ENCODE measurements at places on chromosomes 1 and 21. TPM values are rescaled to one million over a fixed set of nuclear protein-coding genes. Genes with fewer than 3 reads are reported as not detected.

Gene RIMKLA
- total RNA-seq: 1.6 TPM

Gene NCF2
- 0.34 TPM for total RNA-seq

Gene RPE65
- total RNA-seq: not detected

Gene ADAMTS4
- total RNA-seq: not detected

Gene TMEM52
- 12.0 TPM for total RNA-seq

Gene THEM5
- total RNA-seq: not detected

Gene MRPL37
- total RNA-seq: 166 TPM

Gene TRABD2B
- total RNA-seq: not detected

Gene EXTL2
- 8.7 TPM for total RNA-seq

Gene ATP6V1G3
- not detected for total RNA-seq

Gene CFAP141
- not detected for total RNA-seq

Gene OR2L2
- total RNA-seq: not detected

- DNase-seq: no peak
Observed at GRCh38 chr1:89996450-89997110, 1.7 kb downstream of the ZNF326 start.

- peak; percentile 12 for DNase-seq
Observed at GRCh38 chr1:36855699-36856494, 178.4 kb downstream of the GRIK3 start.

GRCh38 chr21:36741506-36741905 is 42.6 kb downstream of the SIM2 start:
- no peak for DNase-seq

DNA sequence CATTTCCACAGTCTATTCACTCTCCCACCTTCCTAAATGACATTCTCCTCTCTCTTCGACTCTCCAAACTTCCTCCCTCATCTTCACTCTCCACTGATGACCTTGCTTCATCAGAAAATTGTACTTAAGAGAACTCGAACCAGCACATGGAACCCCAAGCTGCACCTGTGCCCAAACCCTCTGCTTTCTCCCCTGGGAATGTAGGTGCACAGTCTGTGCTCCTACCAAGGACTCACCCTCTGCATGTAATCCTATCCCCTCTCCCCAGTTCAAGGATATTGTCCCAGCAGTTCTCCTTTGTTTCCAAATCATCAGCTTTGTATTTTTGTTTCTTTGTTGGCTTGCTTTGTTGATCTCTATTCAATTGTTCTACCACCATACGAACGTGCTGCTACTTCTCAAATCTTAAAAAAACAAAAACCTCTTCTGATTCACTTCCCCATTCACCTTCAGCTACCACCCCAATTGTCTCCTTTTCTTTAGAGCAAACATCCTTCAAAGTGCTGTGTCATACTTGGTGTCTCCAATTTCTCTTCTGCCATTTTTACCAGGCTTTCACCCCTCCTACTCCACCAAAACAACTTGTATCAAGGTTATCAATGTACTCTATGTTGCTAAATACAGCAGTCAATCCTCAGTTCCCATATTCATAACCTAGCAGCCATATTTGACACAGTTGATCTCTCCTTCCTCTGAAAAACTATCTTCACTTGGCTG is 26.8 kb downstream of the RAB3B start:
- no peak for DNase-seq

DNA sequence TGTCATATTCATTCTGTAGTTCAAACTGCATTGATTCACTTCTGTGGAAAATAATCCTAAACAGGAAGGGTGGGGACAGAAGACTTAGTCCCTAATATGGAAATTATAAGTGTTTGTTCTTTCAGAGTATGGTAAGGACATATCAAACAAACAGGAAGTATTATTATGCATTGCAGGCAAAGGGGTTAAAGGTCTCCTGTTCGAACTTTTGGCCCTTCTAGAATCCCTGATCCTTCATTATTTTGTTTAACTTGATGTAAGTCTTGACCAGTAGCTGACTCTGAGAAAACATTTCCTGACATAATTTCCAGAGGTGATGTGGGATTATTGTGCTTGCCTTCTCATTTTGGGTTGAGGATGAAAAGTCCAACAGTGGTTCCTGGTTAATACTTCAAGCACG is 215.4 kb upstream of the ADGRL2 start:
- DNase-seq: peak; percentile 23

DNA sequence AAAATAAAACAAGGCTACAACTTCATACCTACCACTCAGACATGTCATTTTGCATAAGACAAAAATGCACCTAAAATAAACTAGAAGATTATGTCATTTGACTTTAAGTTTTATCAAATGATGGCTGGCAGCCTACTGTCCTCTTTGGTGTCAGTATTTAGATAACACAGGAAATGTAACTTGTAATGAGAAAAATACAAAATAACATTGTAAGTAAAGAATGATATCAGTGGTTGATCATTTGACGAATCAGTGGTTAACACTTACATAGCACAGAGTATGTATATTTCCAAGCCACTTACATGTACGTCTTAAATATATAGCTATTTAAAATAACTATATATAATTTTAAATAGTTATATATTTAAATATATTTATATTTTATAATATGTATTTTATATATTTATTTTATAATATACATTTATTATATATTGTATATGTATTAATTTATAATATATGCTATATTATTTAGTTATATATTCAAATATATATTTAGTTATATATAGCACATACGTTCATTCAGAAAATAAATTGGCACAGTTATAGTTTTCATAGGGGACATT is 44.1 kb downstream of the ZNF678 start:
- DNase-seq: no peak

- no peak for DNase-seq
Observed at GRCh38 chr1:118244194-118244593, 59.2 kb upstream of the SPAG17 start.

GRCh38 chr21:42799948-42800347 is 79.4 kb downstream of the WDR4 start:
- DNase-seq: no peak

- no peak for DNase-seq
Observed at GRCh38 chr1:240284656-240285414, 193.2 kb downstream of the FMN2 start.

DNA sequence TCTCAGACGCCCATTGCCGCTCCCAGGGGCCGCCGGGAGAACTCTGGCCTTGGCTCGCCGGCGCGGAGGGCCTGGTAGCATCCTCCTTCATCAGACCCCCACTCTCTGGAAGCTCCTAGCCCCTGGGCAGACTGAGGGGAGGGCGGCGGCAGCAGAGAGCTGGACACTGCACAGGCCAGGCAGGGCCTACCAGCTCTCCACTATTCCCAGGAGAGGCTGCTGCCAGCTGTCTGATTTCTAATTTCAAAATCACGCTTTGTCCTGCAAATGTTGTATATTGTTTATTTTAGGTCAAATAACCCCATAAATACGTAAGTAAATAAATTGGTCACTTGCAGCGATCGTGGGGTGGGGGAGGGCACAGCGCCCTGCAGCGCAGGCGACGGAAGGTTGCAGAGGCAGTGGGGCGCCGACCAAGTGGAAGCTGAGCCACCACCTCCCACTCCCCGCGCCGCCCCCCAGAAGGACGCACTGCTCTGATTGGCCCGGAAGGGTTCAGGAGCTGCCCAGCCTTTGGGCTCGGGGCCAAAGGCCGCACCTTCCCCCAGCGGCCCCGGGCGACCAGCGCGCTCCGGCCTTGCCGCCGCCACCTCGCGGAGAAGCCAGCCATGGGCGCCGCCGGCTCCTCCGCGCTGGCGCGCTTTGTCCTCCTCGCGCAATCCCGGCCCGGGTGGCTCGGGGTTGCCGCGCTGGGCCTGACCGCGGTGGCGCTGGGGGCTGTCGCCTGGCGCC is at the start of gene MTARC1:
Gene MTARC1 (plus strand): TSS at position 577 of the 732 bp plus-strand sequence. CDS start 32 bp downstream, at position 609.
- DNase-seq: peak; percentile 66

DNA sequence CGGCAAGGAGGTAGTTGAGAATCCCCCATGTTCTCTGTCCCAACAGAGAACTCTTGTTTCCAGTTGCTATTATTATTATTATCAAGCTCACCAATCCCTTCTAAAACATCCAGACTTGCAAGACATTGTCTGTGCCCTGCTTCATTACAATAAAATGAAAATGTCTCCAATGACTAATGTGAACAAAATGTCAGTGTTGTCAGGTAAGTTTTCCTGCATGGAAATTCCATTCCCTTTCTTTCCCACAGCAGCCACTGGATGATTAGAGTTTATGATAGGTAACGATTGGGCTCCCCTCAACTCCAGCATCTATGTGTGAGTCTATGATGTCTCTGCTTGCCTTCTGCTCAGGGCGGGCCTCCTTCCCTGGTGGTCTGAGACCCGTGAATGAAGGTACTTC is 8.9 kb upstream of the DYRK1A start:
- no peak for DNase-seq

- no peak for DNase-seq
Observed at GRCh38 chr1:18890706-18891425, 11.5 kb downstream of the ALDH4A1 start.

DNA sequence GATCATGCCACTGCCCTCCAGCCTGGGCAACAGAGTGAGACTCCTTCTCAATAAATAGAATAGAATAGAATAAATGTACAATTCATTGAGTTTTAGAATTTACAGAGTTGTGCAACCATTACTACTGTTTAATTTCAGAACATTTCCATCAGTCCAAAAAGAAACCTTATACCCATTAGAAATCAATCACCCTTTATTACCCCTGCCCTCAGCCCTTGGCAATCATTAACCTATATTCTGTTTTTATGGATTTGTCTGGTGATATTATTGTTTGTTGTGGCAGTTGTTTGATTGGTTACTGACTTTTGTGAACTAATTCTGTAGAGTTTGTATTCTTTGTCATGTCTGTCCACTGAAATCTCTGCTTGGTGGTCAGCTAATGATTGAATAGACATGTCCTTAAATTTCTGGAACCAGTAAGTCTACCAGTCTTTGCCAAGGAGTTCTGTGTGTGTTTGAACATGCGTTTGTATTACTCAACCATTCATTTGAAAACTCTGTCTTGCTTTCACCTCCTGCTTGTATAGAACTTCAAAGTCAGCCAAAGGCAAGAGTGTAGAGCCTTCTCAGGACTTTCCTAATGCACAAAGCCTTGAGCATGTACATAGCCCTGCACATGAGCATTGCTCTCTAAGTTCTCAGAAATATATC is 208.8 kb downstream of the GPR52 start:
- DNase-seq: no peak

DNA sequence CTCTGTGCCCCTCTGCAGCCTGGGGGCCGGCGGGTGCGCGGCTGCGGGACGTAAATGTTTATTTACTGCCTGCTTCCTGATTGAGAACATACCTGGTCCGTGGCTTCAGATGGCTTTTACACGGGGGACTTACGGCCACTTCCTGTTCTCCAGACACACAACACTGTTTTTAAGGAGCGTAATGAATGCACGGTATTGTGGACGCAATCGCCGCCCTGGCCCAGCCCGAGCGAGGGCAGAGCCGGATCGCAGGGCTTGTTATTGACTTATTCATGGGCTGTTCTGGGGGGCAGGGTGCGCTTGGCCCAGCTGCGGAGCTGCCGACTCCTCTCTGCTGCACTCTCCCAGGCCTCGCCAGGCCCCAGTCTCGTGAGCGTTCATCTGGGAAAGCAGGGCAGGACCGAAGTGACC is 52.8 kb upstream of the ACTRT2 start:
- peak; percentile 97 for DNase-seq

DNA sequence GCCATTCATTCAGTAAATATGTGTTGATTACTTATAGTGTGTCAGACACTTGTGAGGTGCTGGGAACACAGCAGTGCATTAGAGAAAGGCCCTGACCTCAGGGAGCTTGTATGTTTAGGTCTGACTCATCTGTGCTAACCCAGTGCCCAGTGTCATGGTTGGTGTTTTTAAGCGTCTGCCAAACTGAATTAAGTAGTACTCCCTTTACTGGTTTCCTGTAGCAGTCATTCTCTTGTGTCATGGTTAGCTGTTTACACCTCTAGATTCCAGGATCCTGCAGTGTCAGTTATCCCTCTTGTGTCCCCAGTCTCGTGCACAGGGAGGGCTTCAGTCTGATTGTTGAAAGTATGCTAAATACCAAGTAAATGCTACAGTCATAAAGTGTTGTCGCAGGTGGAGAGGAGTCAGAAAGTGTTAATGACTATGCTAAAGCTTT is 14.2 kb downstream of the UCK2 start:
- no peak for DNase-seq

- no peak for DNase-seq
Observed at GRCh38 chr1:169802888-169803287, 8.2 kb upstream of the METTL18 start.

DNA sequence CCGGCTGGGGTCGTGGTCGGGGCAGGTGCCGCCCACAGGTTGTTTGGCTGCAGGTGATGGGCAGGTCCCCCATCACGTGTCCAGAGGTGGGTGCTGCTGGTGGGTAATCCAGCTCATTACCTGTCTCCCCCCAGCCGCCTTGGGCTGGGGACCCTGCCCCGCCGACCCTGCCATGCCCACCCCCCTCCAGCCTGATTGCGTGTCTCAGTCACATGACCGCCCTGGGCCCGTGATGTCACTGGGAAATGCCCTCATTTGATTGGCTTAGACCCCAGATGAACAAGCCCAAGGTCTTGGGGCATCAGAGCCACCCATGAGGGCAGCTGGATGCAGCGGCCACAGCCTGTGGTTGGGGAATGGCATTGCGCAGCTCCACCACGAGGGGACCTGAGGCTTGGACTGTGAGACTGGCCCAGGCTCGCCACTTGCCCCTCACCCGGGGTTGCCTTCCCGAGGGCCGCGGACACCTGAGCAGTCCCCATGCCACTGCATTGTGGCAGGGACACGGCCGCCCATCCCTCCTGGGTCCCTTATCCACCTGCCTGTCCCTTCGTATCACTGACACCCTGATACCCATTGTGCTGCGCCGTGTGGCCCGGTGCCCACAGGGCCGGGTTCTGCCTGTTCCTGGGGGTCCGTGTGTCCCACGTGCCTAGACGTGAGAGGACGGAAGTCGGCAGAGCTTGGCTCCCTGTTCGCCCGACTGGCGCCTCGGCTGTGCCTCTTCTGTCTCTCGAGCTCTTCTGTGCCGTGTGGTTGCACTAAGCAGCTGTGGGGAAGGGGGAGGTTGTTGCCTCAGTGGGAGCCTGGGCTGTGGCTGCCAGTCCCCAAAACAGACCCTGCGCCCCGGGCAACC is 68.0 kb downstream of the FAAP20 start:
- DNase-seq: no peak

DNA sequence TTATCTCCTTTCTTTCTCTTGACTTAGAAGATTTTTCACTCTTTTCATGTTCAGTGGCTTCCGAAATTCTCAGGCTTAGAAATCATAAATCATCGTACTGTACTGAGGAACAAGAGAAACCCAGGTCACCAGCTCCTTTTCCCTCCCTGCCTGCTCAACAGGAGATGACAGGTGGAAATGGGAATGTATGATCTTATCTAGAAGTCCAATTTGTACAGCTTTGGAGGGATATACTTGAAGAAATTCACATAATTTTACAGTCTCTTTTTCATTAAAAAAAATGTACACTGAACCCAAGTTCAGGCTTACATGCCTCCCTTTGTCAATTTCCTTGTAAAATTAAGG is 11.7 kb downstream of the EVA1C start:
- no peak for DNase-seq
